Breast epithelium (tissue), 4 donors: ENCODE measurements at places on chromosomes 3 and 15. TPM values are rescaled to one million over a fixed set of nuclear protein-coding genes. Genes with fewer than 3 reads are reported as not detected.

HRG gene
- total RNA-seq, result not detected

APBA2 gene
- total RNA-seq, result 6.9 TPM

TMEM43 gene
- 170 TPM for total RNA-seq

HHLA2 gene
- 1.6 TPM for total RNA-seq

ACP3 gene
- 6.9 TPM for total RNA-seq

TIGIT gene
- total RNA-seq, result 0.48 TPM
